ENCODE measurements at places on chromosomes 5 and 9.

- DNase-seq = no peak
Observed at GRCh38 chr9:91783411-91783810, 166.6 kb downstream of the ROR2 start.

GRCh38 chr5:159881967-159882366 lies 34.3 kb upstream of the ADRA1B start:
- DNase-seq = no peak

DNA sequence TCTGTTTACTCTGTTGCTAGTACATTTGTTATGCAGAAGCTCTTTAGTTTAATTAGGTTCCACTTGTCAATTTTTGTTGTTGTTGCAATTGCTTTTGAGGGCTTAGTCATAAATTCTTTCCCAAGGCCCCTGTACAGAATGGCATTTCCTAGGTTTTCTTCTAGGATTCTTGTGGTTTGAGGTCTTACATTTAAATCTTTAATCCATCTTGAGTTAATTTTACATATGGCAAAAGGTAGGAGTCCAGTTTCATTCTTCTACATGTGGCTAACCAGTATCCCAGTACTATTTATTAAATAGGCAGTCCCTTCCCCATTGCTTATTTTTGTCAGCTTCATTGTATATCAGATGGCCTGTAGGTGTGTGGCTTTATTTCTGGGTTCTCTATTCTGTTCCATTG lies 792.4 kb downstream of the PTPRD start:
- no peak for DNase-seq

DNA sequence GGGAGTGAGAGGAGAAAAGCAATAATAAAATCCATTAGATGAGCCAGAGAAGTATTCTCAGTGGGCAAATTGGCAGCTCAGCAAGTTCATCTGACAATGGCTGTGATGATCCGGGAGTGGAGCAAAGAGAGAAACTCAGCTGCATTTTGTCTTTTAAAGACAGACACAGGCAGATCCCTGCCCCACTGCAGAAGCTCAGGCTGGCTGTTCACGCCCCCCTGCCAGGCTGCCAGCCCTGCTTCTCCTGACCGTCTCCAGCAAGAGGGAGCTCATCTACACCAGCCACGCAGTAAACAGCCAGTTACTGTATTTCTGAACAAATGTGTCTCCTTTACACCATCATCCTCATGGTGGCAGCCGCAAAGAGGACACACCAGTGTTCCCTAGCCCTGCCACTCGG lies 114.3 kb upstream of the SARDH start:
- no peak for DNase-seq

DNA sequence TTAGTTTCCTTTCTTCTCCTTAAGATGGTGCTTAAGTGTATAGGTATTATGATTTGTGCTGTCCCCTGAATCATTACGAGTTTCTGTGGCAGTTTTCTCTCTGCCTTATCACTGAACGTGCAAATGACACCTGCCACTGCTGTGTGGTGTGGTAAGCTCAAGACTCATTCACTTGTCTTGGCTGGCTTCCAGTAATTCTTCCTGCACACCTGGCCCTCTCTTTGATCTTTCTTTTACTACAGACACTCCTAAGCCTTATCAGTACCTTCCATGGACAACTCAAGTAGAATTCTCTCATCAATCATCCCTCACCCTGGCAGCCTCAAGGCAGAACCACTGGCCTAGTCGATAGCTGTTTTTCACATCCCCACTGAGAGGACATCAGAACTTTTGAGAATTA lies 82.6 kb upstream of the ADAMTS19 start:
- DNase-seq = no peak

DNA sequence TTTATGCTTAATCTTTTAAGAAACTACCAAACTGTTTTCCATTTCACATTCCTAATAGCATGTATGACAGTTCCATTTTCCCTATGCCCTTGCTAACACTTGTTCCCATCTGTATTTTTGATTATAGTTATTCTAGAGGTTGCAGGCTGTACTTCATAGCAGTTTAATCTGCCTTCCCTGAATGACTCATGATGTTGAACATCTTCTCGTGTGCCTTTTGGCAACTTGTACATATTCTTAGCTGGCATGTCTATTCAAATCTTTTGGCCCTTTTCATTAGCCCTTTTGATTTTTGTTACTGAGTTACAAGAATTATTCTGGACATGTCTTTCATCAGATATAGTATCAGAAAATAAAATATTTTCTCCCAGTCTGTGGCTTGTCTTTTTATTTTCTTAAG lies 320.3 kb downstream of the DIRAS2 start:
- DNase-seq = no peak

GRCh38 chr5:169946743-169947295 lies 33.5 kb downstream of the INSYN2B start:
- DNase-seq = no peak

GRCh38 chr9:93391898-93392297 lies 59.6 kb upstream of the FAM120A start:
- DNase-seq = no peak
